NCI-H774 (cell line): ENCODE measurements at places on chromosomes 5 and 9.
A peak's percentile ranks its signal among the peaks of the same experiment; 100 is the strongest.

- no peak for DNase-seq
Measured at GRCh38 chr5:163596608-163597315, 91.3 kb downstream of the MAT2B start.

DNA sequence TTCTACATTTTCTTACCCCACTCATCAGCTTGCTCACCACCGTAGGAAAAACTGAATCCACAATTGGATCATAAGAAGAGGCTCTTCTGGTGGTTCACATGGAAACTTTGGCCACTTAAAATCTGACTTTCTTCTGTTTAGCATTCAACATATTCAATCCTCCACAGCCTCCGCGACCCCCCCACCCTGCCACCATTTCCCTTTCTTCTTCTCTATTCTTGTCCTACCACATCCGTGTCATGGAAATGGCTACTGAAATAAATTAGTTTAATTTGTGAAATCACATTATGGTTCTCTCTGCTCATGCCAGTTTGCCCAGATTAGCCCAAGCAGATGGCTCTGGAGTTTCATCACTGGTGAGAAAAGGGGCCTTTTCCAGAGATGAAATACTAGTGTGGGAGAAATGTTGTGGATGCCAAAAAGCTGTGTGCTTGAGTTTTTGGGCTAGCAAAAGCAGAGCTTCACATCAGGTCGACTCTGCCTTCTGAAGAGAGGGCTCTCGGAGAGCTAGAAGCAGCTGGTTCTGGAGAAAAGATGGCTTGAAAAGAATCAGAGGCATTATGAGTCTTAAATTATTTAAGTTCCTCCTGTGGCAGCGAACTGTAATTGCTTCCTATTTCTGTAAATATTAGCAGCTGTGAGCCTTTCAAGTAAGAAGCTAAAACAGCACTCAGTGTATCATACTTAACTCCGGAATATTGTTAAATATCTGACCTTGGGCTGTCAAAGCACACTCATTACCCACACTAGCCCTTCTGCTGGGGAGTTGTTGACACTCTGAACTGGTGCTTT, 107.1 kb downstream of the MAT2B start:
- no peak for DNase-seq

DNA sequence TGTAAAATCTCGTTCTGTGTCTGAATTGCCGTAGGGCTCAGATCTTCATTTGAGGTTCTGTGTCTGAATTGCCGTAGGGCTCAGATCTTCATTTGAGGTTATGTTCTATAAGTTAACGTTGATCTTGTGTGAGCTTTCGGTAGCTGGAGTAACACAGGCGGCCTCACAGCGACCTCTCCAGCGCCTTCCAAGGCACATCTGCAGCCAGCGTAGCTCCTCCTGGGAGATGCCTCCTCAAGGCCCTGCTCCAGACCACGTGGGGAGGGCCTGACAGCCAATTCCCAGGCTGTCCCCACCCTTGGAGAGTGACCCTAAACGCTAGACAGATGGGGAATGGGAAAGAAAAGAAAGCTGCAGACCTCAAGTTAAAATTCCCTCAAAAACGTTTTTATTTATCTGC, 8.7 kb upstream of the AHRR start:
- no peak for DNase-seq

DNA sequence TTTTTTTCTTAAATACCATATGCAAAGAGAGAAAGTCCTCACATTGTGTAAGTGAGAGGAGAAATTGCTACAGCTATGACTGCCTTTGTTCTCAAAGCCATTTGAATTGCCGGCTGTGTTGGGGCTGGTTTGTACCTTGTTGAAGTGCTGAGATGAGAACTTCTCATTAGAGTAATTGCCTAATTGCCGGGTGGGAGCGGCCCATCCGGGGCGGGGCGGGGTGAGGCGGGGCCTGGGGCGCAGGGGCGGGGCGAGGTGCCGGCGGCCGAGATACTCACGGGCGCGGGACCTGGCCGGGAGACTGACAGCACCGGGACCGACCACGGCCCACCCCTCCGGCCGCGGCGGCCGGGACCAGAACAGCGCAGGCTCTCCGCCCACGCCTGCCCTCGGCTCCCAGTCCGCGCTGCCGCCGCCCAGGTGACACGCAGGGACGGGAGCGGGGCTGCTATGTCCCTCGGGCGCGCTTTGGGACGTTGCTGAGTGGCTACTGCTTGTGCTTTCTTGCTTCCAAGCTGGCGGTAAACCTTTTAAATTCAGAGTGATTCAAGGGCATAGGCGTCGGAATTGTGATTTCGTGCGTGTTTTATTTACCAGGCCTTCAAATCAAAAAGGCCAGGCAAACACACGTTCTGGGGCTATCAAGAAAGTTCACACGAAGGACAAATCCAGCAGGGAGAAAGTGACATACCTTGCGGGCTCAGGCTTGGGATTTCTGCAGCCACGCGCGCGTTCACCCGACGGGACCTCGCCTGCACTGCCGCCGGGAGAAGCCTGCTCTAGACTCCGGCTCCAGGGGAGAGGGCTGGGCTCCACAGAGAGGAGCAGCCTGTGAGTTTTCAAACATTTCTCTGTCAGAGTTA, 269.1 kb downstream of the FANCC start:
- DNase-seq, result peak; percentile 51

GRCh38 chr5:134458234-134459009, 46.7 kb upstream of the CDKN2AIPNL start:
- DNase-seq, result no peak

- DNase-seq, result no peak
Measured at GRCh38 chr5:175382171-175382570, 61.8 kb downstream of the DRD1 start.

- peak; percentile 30 for DNase-seq
Measured at GRCh38 chr9:83649080-83649479, 26.1 kb downstream of the IDNK start.

DNA sequence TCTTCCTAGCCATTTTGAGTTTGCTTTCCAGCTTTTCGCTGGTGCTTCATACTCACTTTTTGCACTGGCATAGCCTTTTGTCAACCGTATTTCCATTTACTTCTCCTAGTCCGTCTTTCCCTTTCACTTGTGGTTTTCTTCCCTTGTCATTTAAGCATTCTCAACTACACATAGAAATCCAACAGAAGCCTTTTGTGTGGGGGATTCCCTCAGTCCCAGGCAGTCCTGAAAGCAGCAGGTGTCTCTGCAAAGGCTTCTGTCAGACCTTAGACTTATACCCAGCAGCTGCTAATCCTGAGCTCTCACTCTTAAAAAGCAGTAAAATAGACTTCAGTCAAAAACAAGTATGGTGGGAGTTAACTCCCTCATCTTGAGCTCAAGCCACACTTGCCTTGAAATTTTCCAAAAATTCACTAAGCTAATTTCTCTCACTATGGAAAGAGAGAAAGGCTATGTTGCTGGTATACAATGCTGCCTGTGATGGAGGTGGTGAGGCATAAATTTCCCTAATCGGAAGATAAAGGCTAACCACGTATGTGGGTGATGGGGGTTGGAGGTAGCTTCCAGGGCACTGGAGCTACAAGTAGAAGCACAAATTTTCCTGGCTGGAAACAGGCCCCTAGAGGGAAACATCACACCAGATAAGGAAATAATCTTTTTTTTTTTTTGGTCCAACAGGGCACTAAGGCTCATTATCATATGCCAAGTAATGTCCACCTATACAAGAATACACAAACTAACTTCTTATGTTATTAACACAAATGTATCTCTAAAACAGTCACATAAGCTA, 34.8 kb upstream of the IFNK start:
- DNase-seq, result no peak

- peak; percentile 91 for DNase-seq
Measured at GRCh38 chr9:132411091-132411508, 1.1 kb downstream of the CFAP77 start.

DNA sequence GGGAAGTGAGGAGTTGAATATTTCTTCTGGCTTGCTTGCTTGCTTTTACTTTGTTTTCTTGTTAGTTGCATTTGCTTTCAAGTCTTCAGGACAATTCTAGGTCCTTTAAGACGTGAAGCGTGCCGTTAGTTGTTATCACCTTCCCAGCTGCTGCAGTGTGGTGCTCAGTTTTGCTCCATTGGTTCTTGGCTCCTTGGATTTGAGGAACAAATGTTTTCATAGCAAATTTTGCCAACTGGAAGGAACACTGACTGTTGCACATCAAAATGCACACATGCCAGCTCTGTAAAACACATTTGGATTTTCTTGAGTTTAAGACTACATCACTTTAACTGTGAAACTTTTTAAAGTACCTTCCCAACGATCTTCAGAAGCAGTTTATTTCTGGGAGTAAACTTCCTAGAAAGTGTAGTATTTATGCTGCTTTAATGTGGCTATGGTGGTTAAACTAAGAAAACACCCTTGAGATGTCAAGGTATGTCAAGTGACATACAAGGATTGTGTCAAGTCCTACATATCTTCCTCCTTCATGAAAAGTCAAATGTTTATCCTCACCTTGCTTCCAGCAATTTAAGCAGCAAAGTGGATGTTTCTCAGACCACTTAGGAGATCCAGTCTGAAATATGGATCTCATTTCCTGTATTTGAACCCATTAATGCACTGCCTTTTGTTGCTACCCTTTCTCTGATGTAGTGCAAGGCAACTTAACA, 24.9 kb downstream of the MOCS2 start:
- DNase-seq, result no peak

DNA sequence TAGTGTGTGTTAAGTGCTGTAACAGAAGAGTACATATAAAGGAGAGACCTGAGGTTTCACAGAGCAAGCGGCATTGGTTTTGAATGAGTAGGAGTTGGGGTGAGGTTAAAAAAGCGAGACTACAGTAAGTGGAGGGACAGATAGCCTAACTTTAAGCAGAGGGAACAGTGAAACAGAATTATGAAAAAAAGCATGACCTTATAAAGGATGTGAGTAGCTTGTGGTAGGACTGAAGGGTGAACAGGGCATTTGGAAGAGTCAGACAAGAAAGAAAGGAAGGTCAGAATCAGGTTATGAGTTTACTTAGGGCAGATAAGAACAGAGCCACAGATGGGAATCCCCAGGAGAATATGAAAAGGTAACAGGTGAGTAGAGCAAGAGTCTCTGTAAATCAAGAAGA, 22.5 kb downstream of the MSANTD3 start:
- no peak for DNase-seq

- no peak for DNase-seq
Measured at GRCh38 chr9:106287731-106288130, 575.2 kb upstream of the ZNF462 start.

- no peak for DNase-seq
Measured at GRCh38 chr5:14277385-14278320, 134.5 kb downstream of the TRIO start.

DNA sequence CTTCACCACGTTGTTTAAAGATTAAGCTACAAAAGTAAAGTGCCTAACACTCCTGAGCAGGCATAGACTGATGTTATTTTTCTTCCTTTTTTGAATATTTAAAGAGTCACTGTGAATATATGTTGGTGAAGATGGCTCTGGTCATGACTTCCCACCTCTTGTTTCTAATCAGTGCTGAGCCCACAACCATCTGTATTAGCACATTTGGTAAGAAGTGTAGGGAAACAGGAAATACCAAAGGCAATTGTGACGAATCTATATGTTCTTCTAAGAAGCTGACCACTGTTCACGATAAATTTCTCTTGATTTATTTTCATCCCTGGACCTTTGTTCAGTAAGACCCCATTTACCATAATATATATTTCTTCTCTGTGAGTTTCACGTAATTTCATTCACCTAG, 108.3 kb upstream of the PCA3 start:
- no peak for DNase-seq

GRCh38 chr9:18438300-18438925, 35.5 kb upstream of the ADAMTSL1 start:
- no peak for DNase-seq

DNA sequence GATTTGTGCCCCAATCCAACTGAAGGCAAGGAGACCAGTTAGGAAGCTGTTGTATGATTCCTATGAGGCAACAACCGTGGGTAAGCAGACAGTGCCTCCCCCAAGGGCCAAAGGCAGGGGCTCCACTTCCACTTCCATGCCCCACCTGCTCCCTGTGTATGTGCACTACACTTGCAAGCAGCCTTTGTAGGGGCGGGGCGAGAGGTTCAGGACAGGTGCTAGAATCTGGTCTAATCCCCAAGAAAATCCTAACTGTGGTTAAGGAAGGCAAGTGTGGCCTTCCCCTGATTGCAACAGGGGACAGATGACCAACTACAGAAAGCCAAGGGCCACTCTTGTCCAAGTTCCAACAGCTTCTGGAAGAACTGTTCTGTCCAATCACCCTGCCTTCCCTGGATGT, 41.7 kb downstream of the B4GALT1 start:
- DNase-seq, result no peak

DNA sequence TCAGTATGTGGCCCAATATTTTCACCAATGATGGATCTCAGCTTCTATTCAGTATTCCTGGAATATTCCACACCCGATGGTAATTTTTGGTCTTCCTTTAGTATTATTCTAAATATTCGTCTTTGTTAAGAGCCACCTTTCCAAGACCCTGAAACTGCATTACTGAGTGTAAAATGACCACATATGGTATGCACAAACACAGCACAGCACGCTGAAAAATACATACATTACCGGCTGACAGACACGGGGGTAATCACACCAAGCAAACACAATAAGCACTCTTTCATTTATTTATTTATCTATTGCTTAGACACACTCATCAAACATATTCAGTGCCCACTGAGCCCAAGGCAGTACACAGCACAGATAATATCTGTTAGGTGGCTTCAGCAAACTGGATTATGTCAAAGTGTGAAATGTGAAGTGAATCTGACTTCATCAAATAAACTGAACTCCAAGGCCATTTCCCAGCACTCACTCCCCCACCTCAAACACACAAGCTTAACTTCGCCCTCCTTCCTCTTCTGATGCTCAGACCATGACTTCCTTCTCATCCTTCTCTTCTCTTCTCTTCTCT, 1637.8 kb upstream of the C9orf72 start:
- DNase-seq, result no peak

GRCh38 chr5:132464156-132464939, 26.2 kb downstream of the IRF1 start:
- DNase-seq, result no peak

- DNase-seq, result no peak
Measured at GRCh38 chr5:172766287-172767108, 4.5 kb downstream of the DUSP1 start.

- DNase-seq, result no peak
Measured at GRCh38 chr9:134165357-134166315, 1.3 kb upstream of the RNU6ATAC start.

GRCh38 chr9:68476847-68477246, 63.8 kb downstream of the TMEM252 start:
- no peak for DNase-seq
